ENCODE measurements at places on chromosomes 16 and 17.

DNA sequence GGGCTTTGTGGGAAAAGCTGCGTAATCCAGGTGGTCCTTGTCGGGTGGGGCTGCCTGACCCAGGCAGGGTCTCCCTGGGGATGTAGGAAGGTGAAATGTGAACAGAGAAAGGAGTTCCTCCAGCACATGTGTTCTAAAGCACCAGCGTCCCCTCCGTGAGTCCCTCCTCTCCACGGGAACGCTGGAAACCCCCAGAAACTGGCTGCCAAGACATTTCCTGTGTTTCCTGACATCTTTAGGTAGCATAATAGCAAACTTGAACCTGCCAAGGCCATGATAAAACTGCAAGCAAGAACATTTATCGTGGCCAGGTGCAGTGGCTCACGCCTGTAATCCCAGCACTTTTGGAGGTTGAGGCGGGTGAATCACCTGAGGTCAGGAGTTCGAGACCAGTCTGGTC lies 12.6 kb upstream of the PYDC1 start:
- DNase-seq: no peak

DNA sequence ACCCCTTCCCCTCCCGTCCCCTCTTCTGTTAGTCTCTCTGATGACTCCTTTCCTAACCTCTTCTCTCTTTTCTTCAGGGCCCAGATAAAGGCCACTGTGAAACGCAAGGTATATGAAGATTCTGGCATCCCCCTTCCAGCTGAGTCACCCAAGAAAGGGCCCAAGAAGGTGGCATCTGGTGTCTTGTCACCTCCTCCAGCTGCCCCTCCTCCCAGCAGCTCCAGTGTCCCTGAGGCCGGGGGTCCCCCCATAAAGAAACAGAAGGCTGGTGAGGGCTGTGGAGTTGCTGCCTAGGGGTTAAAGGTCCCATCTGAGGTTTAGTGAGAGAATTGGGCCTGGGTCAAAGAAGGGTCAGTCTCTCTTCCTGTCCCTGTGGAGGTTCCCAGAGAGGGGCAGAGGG lies 4.0 kb downstream of the RNASEK start:
- no peak for DNase-seq

DNA sequence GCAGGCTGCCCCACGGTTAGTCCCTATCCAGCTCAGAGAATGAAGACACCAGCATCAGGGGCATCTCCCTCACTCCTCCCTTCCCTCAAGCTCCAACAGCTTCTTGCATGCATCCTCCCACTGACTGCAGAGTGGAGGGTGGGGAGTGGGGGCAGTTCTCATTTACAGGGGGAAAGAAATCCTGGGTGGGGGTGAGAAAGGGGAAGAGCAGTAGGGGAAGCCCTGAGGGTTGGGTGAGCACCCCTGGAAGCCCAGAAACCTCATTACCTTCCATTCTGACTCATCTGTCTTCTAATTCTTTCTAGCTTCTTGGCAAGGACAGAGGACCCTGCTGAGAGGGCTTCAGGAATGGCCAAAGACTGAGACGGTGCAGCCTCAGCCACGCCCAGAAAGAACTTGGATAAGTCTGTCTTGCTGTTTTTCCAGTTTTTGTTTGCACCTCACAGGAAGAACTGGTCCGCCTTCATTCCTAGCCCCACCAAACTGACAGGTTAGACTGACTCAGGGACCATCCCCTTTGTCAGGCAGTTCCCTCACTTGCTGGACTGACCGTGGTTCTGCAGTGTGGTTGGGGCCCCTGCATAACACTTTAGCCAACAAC lies 52.5 kb upstream of the WSB1 start:
- DNase-seq: no peak

DNA sequence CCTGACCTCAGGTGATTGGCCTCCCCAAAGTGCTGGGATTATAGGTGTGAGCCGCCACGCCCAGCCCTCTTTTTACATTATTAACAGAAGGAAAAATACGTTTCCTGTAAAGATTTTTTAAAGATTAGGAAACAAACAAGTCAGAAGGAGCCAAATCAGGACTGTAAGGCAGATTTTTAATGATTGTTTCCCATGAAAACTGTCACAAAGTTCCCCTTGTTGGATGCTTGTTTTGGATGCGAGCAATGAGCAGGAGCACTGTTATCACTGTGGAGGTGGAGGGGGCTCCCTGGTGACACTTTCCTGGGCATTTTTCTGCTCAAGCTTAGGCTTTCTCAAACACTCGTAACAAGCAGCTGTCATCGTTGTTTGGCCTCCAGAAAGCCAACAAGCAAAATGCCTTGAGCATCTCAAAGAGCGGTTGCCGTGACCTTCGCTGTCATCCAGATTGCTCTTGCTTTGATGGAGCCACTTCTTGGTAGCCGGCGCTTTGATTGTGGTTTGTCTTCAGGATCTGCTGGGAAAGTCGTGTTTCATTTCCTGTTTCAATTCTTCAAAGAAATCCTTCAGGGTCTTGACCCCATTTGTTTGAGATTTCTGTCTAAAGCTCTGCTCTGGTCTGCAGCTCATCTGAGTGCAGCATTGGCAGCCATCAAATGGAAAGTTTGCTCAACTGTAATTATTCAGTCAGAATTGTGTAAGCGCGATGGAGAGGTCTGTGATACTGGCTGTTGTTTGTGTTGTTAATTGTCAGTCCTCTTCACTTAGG lies 128.7 kb downstream of the RPTOR start:
- no peak for DNase-seq

- DNase-seq: no peak
Observed at GRCh38 chr17:20122254-20122879, 113.2 kb downstream of the SPECC1 start.

DNA sequence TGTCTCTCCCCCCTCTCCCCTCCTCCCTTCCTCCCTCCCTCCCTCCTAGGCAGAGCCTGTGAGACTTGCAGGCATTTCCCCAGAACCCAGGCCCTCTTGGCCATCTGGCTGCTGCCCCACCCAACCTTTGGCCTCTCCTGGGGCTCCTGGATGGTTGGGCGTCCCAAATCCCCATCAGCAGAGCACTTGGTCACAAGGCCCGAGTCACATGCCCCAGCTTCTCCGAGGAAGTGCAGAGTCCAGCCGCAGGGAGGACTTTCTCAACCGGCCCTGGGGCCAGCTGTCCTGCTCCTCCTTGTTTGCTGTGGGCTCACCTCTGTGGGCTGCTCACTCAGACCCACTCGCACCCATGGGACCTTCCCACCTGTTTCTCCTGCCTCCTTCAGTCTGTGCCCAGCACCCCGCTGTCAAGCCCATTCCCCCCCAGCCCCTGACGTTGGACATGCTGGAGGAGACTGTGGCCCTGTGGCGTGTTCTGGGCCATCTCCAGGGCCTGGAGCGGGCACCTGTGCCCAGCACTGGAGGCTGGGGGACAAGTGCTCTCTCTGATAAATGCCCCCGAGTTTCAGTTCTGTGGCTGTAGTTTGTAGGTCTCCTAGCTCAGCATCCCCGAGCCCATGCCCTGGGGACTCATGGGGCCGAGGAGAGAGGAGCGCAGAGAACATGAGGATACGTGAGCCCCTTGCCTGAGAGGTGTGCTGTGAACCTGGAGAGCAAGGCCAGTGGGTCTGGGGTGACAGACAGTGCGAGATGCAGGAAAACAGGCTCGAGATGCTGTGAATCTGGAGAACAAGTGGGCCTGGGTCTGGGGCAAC lies 42.3 kb upstream of the ZNF750 start:
- DNase-seq: no peak

GRCh38 chr17:6018788-6019187 lies 51.4 kb upstream of the WSCD1 start:
- no peak for DNase-seq

- DNase-seq: no peak
Observed at GRCh38 chr16:66131156-66131807, 235.2 kb upstream of the CDH5 start.

DNA sequence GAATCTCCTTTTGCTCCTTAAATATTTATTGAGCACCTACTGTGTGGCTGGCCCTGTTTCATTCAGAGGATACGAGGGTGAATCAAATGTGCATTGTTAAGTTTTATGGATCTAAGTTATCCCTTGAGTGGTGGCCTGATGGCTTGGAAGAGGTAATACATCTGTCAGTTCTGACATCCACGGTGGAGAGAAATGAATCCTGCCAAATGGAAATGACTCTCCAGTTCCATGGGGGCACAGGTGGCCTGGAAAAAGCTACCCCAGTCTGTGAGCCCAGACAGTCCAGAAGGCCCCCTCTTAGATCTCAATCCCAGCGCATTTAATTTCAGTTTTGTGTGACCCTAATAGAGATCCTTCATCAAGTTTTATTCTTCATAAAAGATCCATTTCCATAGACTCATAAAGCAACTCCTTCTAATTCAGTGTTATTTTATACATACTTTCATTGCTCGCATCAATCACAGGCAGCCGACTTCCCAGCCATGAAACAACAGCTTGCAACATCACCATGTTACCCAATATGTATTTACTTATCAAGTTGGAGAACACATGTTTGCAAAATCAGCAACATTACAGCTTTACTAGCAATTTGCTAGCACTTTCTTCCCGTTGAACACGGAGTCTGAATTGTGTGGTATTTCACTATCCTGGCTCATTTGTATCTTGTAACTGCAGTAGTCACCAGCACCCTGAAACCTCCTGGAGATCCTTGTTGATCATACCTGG lies 334.8 kb upstream of the HSBP1 start:
- no peak for DNase-seq

GRCh38 chr17:57861000-57861789 lies 11.4 kb upstream of the MRPS23 start:
- peak; percentile 58 for DNase-seq

GRCh38 chr16:62060089-62060488 lies 23.9 kb upstream of the CDH8 start:
- no peak for DNase-seq

- DNase-seq: no peak
Observed at GRCh38 chr17:47686276-47686635, 7.7 kb upstream of the TBKBP1 start.

DNA sequence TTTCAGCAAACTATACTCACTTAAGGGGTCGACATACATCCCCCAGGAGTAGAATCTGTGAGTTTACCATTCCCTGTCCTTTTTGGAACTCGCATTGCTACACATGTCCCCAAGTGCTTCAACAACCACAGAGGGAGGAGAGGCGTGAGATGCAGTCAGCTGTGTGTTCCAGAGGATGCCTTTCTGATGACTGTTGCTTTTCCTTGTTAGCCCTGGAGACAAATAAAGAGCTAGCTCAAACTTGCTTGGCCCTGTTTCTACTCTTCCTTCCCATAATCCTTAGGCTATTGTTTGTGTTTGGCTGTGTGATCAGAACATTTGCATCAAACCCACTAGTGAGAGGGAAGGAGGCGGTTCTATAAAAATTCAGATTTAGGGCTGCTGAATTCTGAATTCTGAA lies 264.0 kb downstream of the ENGASE start:
- no peak for DNase-seq

DNA sequence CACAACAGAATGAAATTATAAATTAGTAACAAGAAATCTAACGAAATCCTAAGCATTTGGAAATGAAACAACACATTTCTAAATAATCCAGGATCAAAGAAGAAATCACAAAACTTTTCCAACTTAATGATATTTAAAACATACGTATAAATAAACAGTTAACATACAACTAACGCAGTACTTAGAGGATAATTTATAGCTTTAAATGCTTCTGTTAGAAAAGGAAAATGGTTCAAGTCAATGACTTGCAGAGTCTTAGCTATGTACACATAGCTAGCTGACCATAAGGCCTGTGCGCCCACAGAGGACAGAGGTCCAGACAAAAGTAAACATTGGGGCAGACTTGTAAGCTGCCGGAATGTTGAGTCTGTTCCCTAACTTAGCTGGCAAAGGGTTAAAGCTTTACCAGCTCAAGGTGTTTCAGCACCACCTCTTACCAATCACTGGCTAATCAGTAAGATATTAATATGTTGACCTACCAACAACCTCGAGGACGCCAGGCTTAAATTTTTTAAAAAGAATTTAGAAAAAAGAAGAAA lies 84.6 kb downstream of the PARN start:
- DNase-seq: no peak

GRCh38 chr16:17271687-17272086 lies 199.1 kb downstream of the XYLT1 start:
- DNase-seq: no peak

GRCh38 chr16:12496186-12496585 lies 307.5 kb downstream of the CPPED1 start:
- no peak for DNase-seq

GRCh38 chr17:80888276-80889160 lies 103.1 kb upstream of the CHMP6 start:
- DNase-seq: no peak

- no peak for DNase-seq
Observed at GRCh38 chr17:76004750-76005262, 4.2 kb downstream of the CDK3 start.

- DNase-seq: no peak
Observed at GRCh38 chr17:63751806-63752205, 10.2 kb upstream of the STRADA start.

- DNase-seq: no peak
Observed at GRCh38 chr16:84613408-84614072, 4.3 kb downstream of the COTL1 start.

DNA sequence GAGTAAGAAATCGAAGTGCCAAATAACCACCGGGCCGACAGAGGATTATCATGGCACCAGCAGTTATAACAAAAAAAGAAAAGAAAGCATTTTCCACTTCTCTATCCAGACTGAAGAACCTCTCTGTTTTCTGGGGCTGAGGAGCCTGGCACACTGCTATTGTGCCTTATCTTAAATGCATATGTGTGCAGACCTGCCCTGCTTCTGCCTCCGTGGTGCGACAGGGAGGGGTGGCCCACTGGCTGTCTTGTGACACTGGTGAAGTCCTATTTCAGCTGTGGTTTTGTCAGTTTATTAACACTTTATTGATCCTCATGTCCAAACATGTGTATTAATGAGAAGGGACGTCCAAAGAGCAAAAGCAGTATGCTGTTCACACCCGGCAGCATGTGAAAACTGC lies 55.4 kb downstream of the CDK5R1 start:
- DNase-seq: no peak

DNA sequence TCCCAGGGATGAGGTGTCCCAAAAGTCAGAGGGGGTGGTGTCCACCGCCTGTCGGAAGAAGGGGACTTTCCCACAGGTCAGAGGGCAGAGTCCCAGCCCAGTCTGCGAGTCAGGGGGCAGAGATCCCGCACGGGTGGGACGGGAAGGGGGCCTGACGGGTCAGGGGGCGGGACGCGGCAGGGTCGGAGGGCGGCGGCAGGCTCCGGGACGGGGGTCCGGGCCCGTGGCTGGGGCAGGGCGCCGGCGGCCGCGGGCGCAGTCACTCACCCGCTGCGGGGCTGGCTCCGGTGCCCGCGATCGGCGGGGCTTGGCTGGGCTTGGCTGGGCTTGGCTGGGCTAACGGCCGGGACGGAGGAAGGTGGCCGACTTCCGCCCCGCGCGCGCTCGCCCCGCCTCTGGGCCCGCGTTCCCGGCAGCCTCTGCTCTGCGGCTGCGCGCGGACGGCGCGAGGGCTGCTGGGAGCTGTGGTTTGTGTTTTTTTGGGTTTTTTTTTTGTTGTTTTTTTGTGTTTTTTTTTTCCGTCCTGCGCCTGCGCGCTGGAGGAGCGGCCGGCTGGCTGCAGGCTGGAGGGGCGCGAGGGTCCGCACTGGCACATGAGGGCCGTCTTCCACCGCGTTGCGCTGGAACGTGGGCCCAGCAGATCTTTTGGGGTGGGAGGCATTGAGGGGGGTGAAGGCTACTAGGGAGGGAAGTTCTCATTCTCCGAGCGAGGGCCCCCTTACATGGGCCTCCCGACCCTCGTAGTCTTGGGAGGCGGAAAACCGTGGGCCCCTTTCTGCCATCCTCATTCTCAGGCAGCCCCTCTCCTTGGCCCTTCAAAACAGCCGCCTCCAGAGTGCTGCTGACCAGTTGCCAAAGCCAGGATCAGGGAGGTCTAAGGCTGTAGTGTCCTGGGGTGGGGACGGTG lies at the start of gene CANT1:
CANT1 (minus strand) TSS at position 368 of the 907 bp plus-strand sequence. CDS start 12,142 bp downstream, outside the sequence.
- peak; percentile 85 for DNase-seq

- DNase-seq: no peak
Observed at GRCh38 chr16:26762594-26762993, 304.1 kb upstream of the C16orf82 start.

- DNase-seq: no peak
Observed at GRCh38 chr16:16917191-16917785, 538.3 kb downstream of the NPIPA7 start.
